ENCODE measurements at places on chromosomes 12 and 14.

GRCh38 chr14:68840454-68840853 is 47.6 kb upstream of the ZFP36L1 start:
- DNase-seq, result no peak

GRCh38 chr12:89709995-89710872 is 1.6 kb upstream of the ATP2B1 start:
- DNase-seq, result no peak

- no peak for DNase-seq
Observed at GRCh38 chr12:111440152-111440551, 34.4 kb downstream of the SH2B3 start.

GRCh38 chr12:9049520-9050133 is 60.3 kb downstream of the KLRG1 start:
- no peak for DNase-seq

DNA sequence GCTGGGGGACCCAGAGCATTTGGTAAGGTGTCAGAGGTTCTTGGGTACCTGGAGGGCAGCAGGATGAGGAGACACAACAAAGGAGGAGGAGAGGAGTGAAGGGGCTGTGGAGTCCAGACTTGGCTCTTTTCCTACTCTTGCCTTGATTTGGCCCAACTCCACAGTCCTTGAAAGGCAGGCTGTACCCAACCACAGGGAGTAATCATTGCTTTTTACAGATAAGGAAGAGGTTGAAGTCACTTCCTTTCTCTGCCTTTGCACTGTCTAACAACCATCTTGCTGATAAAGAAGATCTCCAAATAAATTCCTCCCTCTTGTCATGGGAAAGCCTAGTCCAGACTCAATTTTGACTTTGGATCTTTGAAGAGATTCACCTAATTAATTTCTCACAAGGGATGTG is 226.8 kb upstream of the HMGA2 start:
- no peak for DNase-seq

Measured in amygdala (tissue), 56 donors.